Sciatic nerve (tissue), 2 donors: ENCODE measurements at places on chromosomes 13 and 19. TPM values are rescaled to one million over a fixed set of nuclear protein-coding genes. Genes with fewer than 3 reads are reported as not detected.
A peak's percentile ranks its signal among the peaks of the same experiment; 100 is the strongest.

KCTD12 gene
- total RNA-seq, result 202 TPM

ZNF177 gene
- total RNA-seq, result 6.2 TPM

DNA sequence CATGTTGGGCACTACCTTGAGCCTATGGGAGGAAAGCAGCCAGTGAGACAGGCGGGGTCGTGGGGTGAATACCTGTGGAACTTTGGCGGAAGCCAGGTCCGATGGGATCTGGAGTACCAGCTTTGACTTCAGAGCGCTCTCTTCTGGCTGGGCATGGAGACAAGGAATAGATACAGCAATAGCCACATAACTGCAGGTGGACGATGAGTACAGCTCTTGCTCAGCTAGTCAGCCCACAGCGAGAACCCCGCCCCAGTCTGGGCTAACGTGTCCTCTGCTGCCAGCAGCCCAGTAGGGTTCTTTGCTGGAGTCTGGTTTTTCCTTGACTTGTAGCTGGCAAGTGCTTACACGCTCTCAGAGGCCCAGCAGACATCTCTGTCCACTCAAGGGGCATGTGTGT is 83.4 kb downstream of the SIPA1L3 start:
- no peak for DNase-seq

DNA sequence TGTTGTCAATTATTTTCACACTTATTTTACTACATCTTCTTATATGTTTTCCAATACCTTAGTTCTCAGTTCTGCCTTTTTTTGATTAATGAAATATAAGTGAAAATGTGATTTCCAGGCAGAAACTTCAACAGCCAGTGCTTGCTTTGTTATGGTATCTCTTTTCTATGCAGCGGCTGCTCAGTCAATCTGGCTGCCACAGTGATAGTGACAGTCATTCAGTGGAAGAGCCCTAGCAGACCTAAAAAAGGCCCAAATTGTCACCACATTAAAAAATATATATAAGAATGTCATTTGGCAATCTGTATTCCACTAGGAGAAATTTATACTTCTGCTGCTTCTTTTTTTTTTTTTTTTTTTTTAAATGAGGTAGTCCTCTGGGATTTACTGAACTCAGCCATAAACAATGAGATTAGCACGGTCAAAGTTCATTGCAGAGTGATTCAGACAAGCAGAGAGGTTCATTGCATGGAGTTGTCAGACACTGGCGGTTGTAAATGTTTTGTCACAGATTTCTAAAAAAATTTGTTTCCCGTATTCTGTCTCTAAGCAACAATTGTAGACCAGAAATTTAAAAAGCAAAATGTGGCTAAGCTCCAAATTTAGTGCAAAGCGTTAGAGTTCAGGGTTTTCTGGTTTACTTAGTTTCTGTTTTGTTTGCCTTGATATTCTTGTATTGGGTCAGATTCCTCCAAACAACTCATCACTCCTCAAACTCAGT is 94.7 kb upstream of the PRR20A start:
- DNase-seq, result no peak

- DNase-seq, result peak; percentile 91
Measured at GRCh38 chr19:1131718-1132551, 28.1 kb downstream of the GPX4 start.

TDRD12 gene
- total RNA-seq, result 0.40 TPM

DNA sequence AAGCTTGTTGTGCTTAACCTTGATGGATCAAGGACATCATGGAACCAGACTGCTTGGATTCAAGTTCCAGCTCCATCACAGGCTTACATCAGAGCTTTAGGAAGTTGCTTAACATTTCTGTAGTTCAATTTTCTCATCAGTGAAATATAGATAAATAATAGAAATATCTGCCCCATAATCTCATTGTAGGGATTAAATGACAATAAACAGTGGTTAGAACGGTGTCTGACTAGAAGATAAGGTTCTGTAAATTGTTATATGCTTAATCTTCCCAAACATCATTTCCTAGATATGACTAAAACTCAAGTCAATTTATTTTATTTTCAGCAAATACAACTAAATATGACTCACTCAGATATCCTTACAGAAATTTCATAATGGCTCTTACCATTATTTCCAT is 83.5 kb downstream of the SLITRK1 start:
- DNase-seq, result no peak

GRCh38 chr13:29383476-29383875 is 212.0 kb downstream of the SLC7A1 start:
- DNase-seq, result no peak

DNA sequence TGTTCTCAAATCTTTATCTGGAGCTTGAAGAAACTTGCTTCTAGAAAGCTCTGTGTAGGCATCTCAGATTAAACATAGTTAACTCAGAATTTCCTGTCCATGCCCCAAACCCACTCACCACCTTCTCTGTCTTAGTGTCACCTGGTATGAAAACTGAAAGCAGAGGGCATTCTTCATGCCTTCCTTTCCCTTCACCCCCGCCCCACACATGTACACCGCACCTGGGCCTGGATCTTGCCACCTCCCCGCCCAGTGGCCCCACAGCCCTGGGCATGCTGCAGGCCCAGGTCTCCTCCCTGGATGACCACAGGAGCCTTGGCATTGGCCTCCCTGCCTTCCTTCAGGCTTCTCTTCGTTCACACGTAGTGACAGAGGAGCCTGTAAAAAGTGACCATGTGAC is 15.8 kb downstream of the CFAP97D2 start:
- DNase-seq, result no peak

DNA sequence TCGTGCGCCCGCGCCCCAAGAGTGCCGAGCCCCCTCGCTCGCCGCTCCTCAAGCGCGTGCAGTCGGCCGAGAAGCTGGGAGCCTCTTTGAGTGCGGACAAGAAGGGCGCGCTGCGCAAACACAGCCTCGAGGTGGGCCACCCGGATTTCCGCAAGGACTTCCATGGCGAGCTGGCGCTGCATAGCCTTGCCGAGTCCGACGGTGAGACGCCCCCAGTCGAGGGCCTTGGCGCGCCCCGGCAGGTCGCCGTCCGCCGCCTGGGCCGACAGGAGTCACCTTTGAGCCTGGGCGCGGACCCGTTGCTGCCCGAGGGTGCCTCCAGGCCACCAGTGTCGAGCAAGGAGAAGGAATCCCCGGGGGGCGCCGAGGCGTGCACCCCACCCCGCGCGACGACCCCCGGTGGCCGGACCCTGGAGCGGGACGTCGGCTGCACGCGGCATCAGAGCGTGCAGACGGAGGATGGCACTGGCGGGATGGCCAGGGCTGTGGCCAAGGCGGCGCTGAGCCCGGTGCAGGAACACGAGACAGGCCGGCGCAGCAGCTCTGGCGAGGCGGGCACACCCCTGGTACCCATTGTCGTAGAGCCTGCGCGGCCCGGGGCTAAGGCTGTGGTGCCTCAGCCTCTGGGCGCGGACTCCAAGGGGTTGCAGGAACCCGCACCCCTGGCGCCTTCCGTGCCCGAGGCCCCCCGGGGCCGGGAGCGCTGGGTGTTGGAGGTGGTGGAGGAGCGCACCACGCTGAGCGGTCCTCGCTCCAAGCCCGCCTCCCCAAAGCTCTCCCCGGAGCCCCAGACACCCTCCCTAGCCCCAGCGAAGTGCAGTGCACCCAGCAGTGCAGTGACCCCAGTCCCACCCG is 7.1 kb downstream of the DNASE2 start:
- DNase-seq, result no peak

GRCh38 chr19:48861313-48861712 is 7.1 kb downstream of the PLEKHA4 start:
- no peak for DNase-seq

DNA sequence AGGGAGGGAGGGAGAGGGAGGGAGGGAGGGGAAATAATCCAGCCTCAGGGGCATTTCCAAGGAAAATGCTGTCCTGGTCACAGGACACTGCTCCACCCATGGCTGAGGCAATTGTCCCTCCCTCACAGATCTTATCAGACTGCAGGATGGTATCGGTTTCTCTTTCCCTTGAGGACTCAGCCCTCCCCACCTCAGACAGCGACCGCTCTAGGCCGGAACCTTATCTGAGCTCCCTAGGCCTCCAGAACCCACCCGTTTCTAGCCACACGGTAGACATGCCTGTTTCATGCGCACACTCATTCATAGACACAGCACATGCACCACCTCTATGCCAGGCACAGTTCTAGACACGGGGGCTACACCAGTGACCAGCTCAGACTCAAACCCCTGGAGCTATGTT is 10.0 kb upstream of the IZUMO2 start:
- DNase-seq, result no peak

DNA sequence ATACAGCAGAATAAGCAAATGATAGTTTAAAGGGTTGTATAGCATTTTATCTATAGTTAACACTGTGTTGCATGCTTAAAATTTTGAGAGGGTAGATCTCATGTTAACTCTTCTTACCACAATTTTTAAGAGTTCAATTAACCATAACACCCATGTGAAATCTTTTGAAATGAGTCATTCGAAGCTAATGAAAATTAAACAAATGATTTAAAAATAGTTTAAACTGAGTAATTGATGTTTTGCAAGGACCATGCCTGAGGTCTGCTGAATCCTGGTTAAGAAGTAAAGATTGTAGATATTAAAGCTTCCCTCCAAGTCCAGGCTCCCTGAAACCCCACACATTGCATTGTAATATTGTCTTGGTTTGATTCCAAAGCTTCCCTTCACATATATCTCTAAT is 176.7 kb upstream of the RNF113B start:
- DNase-seq, result no peak

NLRP9 gene
- not detected for total RNA-seq

- DNase-seq, result no peak
Measured at GRCh38 chr13:112602189-112602588, 14.2 kb upstream of the TUBGCP3 start.

DNA sequence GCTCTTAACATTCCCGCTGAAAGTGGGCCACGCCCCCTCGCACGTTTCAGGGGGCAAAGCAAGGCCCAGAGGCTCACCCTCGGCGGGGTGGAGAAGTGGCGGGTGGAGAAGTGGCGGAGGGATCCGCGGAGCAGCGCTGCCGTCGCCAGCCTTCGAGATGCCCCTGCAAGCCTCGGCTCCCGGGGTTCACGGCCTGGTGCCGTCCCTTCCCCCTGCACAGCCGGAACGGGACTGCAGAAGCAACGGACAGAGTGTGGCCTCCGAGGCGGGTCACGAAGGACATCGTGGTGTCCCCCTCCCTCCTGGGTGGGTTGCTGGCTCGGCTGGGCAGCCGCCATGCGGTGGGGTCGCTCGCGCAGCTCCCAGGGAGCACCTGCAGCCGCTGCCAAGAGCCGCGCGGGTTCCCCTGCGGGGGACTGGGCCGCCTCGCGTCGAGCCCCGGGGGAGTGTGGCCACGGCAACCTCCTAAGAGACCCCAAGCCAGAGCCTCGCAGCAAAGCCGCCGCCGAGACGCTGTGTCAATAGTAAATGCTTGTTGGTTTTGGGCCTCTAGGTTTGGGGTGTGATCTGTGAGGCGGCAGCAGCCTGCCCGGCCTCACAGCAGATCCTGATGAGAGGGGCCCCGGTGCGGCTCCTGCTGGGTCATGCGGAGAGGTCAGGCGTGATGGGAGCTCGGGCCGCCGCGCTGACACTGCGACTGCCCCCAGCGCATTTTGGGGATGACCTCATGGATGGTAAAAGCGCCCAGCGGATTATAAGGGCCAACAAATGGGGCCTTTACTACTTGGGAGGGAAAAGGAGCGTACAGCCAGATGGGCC is 5.5 kb downstream of the TPGS1 start:
- DNase-seq, result no peak

GRCh38 chr13:63516124-63516523 is 2100.5 kb upstream of the PCDH20 start:
- no peak for DNase-seq

ERICH6B gene
- not detected for total RNA-seq

DNA sequence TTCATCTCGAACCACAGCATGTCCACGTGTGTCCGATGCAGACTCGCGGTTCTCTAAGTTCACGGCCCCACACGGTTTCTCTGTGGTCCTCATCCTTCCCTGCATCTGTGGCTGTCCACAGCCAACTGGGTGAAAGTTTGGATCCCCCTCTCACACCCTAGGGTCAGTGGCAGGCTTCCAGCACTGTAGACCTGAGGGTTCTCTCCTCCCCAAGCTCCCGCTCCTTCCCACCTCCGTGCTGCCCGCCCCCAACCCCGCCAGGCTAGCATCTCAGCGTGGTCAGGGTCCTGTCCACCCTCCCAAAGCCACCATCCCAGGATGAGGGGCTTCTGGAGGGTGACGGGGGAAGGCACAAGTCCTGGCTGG is 3.0 kb downstream of the ANGPTL4 start:
- peak; percentile 67 for DNase-seq
